Activated naive CD4-positive, alpha-beta T cell treated with anti-CD3 and anti-CD28 coated beads, Interleukin-2, amount 10 ng/mL, durations not matched to agents 7 days and 5 days (primary cell): ENCODE measurements at places on chromosomes 1 and 21.

DNA sequence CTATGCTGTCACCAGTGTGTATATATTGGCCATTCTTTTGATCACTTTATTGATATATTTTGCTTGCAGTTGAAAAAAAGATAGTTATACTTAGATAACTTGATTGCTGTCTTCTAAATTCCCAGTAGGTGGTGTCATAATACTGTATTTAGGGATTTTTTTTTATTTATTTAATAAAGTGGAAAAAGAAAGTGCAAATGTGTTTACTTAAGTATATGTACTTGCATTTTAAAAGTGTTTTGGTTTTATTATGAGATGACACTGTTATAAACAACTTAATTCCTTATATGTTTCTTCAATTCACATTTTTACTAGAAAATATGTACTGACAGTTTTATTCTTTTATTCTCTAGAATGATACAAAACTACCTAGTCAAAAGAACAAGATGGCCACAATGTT lies 164.8 kb downstream of the USP25 start:
- DNase-seq, result no peak

DNA sequence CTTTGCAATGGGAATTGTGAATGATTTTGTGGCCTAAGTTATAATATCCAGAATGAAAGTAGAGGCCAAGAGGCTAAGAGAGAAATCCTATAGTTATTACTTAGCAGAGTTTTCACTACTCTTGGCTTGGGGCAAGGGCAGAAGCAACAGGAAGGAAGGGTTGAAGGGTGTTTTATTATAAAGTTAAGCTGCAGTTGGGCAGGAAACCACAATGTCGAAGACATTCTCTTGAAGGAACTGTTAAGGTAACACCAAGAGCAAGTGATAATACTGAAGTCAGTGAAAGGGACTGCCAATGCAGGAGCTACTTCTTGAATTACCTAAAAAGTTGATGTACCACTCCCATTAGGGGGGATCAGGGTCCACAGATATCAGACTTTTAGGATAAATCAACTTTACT lies 8.3 kb downstream of the XCL2 start:
- DNase-seq, result peak; percentile 50

DNA sequence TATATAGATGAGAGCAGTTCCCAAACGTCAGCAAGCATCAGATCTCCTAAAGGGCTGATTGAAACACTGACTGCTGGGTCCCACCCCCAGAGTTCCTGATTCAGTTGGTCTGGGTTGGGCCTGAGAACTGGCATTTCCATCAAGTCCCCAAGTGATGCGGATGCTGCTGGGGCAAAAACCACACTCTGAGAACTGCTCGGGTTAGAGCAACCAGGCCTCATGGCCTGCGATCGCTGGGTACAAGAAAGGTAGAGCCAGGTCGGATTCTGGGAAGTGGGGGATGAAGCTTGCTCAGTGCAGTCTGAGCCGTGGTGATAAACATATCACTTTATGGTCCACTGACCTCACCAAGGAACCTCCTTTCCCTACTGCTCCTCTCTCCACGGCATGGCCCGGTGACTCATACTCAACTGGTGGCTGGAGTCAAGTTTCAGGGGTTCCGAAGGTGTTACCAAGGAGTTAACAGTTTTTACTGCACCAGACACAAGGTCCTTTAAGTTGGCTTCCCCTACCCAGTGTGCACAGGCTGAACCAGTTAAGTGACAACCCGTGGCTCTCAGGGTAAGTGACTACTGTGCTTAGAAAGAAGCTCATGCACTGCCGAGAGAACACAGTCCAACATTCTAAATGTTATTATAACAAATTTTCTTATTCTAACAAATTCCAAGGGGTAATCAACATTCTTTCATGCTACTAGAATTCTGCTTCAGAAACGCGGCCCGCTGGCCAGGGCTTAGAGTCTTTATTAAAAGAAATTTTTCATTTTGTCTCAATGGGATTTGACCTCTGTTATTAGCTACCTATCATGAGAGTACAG lies 153.5 kb downstream of the TGFBR3 start:
- no peak for DNase-seq

- no peak for DNase-seq
Measured at GRCh38 chr1:226942392-226942791, 2.3 kb downstream of the COQ8A start.

GRCh38 chr1:79899914-79900313 lies 893.4 kb upstream of the ADGRL4 start:
- DNase-seq, result no peak
